Transverse colon (tissue), 4 donors: ENCODE measurements at places on chromosomes 5 and 9. TPM values are rescaled to one million over a fixed set of nuclear protein-coding genes. Genes with fewer than 3 reads are reported as not detected.

- no peaks in the 10 kb centered on the region for H3K27me3 ChIP-seq
- no peaks in the 10 kb centered on the region for H3K36me3 ChIP-seq
- H3K27ac ChIP-seq = no peak overlapping the region
- H3K4me1 ChIP-seq = peaks cover 4% of the 10 kb centered on the region
- DNase-seq = no peak
These were observed 5.5 kb downstream of the RNU6ATAC start for GRCh38 chr9:134158753-134159392.

Gene HAPLN1
- total RNA-seq = 3.1 TPM

Gene MEIKIN
- total RNA-seq = not detected

- H3K4me1 ChIP-seq = peaks cover 71% of the 10 kb centered on the region
- H3K27ac ChIP-seq = peak overlapping the region; percentile 65
- H3K27me3 ChIP-seq = no peaks in the 10 kb centered on the region
- H3K4me3 ChIP-seq = no peak overlapping the region
- DNase-seq = no peak
- H3K36me3 ChIP-seq = no peaks in the 10 kb centered on the region
These were observed 45.2 kb downstream of the CYSTM1 start for GRCh38 chr5:140220032-140220697.

Gene VCAN
- 12.1 TPM for total RNA-seq

GRCh38 chr5:15168358-15168757 is 296.8 kb upstream of the ANKH start:
- H3K27ac ChIP-seq = no peak overlapping the region
- DNase-seq = no peak
- H3K27me3 ChIP-seq = no peaks in the 10 kb centered on the region
- H3K4me3 ChIP-seq = no peak overlapping the region
- no peaks in the 10 kb centered on the region for H3K4me1 ChIP-seq

Gene CXCL14
- 31.0 TPM for total RNA-seq

Gene SH2D3C
- total RNA-seq = 10.1 TPM

DNA sequence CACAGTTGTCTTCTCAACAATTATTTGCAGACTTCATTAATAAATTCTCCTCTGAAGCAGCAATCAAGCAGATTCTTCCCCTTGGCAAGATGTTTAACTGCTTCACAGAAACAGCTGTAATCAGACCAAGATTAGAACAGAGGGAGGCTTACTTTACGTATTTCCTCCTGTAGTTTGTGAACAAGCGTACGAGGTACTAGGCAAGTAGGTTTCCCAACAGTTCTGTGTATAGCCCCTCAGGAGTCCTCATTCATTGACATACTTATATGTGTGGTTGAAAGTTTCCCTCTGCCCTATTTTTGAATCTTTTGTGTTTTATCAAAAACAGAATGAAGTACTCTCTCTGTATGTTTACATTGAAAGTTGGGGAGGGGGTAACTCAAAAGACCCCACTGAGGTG is 128.0 kb downstream of the SPATA31D1 start:
- H3K4me1 ChIP-seq = no peaks in the 10 kb centered on the region
- H3K27me3 ChIP-seq = no peaks in the 10 kb centered on the region
- no peak overlapping the region for H3K4me3 ChIP-seq
- no peak overlapping the region for H3K27ac ChIP-seq

DNA sequence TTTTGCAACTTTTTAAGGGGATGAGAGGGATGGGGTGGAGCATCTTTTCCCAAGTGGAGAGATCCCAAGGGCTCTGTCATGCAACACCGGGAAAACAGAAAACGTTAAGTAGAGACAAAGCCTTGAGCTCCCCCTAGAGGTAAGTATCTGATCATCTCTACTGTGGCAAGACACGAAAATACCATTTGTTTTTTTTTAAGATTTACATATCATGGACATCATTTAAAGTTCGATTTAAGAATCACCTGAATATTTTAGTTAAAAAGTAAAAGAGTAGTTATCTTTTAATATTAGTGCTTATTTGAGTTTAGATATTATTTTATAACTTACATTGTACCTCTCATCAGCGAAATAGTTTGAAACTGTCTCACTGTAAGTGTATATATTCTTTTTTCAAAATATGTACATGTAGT is 200.4 kb downstream of the LRRC70 start:
- no peaks in the 10 kb centered on the region for H3K27me3 ChIP-seq
- no peaks in the 10 kb centered on the region for H3K36me3 ChIP-seq
- no peak for DNase-seq
- no peak overlapping the region for H3K4me3 ChIP-seq
- H3K4me1 ChIP-seq = no peaks in the 10 kb centered on the region

DNA sequence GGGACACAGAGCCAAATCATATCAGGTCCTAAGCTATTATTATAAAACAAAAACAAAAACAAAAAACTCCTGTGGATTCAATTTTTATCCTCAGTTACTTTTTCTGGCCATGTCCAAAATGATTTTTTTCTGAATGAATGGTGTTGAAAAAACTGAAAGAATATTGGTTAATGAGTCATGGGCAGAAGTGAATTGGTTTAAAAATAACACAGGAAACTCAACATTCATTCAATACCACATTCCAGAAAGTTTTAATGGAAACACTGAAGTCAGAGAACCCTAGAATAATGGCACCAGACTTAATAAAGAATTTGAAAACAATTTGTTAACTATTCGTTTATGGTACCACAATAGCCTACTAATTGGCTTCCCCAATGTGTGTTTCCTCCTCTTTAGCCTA is 102.4 kb upstream of the CDH9 start:
- no peaks in the 10 kb centered on the region for H3K36me3 ChIP-seq
- DNase-seq = no peak
- no peaks in the 10 kb centered on the region for H3K27me3 ChIP-seq
- no peak overlapping the region for H3K4me3 ChIP-seq
- no peaks in the 10 kb centered on the region for H3K4me1 ChIP-seq
- no peak overlapping the region for H3K27ac ChIP-seq

DNA sequence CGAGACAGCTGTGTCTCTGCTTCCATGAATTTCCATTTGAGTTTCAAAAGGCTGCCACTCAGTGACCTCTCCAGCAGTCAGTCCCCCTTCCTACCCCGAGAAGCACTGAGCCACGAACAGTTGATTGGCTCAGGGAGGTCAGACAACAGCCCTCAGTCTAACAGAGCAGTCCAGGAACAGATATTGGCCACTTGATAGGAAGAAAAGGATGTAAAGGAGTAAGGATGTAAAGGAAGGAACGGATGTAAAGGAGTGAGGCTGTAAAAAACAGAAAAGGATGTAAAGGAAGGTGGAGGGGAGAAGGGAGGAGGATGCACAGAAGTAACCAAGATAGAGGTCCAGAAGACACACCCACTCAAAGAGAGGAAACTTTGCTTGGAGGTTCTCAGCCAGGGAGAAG is 3.2 kb upstream of the NR4A3 start:
- H3K36me3 ChIP-seq = no peaks in the 10 kb centered on the region
- DNase-seq = no peak
- peaks cover 31% of the 10 kb centered on the region for H3K4me1 ChIP-seq
- peak overlapping the region; percentile 79 for H3K4me3 ChIP-seq

Gene SLC6A18
- not detected for total RNA-seq

- H3K27me3 ChIP-seq = no peaks in the 10 kb centered on the region
- H3K27ac ChIP-seq = peak overlapping the region; percentile 92
- no peak for DNase-seq
- H3K4me3 ChIP-seq = peak overlapping the region; percentile 60
- peaks cover 44% of the 10 kb centered on the region for H3K4me1 ChIP-seq
- H3K36me3 ChIP-seq = no peaks in the 10 kb centered on the region
These were observed 9.5 kb downstream of the C9orf50 start for GRCh38 chr9:129611307-129611800.

DNA sequence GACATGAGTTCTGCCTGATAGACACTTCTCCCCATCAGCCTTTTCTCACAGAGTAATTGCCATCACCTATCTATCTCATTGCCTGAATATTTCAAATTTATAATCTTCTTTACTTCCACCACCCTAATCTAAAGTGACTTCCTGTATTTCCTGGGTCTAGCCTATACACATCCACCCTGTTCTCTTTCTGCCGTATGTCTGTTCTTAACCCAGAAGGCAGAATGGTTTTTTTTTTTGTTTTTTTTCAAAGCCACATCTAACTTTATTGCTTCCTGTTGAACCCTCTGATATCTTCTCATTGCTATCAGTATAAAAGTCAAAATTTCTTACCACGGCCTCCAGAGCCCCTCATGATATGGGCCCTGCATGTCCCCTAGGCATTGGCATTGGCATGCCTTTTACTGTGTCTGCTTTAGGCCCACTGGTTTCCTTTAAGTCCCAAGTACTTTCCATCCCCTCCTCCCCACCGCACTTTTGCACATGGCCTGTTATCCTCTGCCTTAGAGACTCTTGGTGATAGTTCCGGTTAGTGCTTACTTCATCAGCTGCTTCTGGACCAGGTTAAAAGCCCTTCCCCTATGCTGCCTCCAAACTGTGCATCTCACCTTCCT is 159.9 kb downstream of the MAN2A1 start:
- H3K36me3 ChIP-seq = peaks cover 38% of the 10 kb centered on the region
- no peaks in the 10 kb centered on the region for H3K27me3 ChIP-seq
- no peak for DNase-seq
- H3K27ac ChIP-seq = no peak overlapping the region
- no peaks in the 10 kb centered on the region for H3K4me1 ChIP-seq

GRCh38 chr5:10434392-10434791 is 7.3 kb upstream of the ROPN1L start:
- H3K27me3 ChIP-seq = no peaks in the 10 kb centered on the region
- H3K36me3 ChIP-seq = no peaks in the 10 kb centered on the region
- no peak overlapping the region for H3K4me3 ChIP-seq

DNA sequence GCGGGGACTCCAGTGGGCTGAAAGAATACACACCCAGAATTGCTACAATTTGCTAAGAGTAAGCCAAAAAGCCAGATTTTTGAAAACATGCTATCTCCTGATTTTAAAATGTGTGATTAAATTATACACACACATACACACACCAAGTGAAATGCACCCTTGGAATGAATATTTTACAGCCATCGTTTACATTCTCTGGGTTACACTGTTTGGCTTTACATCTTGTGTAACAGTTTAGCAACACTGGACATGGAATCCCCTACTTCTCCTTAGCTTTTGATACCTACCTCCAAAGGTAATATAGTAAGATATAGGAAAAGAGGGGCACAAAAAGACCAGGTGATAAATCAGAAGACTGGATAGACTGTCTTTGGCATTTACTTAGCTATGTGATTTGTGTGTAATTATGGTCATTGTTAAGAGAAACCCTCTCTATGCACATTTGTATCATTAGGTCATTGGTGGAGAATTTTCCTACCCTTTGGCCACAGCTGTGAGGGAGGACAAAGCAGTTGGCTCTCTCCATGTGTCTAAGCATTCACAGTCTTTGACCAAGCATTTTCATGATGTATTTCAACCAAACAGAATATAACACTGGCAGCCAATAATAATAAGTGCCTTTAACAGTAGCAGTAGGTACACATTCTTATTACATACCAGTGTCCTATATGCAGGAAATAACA is 7.6 kb downstream of the SVEP1 start:
- DNase-seq = no peak
- peaks cover 8% of the 10 kb centered on the region for H3K27me3 ChIP-seq
- no peaks in the 10 kb centered on the region for H3K36me3 ChIP-seq
- no peak overlapping the region for H3K27ac ChIP-seq
- H3K4me3 ChIP-seq = no peak overlapping the region
- H3K4me1 ChIP-seq = no peaks in the 10 kb centered on the region

Gene SARDH
- 1.1 TPM for total RNA-seq

DNA sequence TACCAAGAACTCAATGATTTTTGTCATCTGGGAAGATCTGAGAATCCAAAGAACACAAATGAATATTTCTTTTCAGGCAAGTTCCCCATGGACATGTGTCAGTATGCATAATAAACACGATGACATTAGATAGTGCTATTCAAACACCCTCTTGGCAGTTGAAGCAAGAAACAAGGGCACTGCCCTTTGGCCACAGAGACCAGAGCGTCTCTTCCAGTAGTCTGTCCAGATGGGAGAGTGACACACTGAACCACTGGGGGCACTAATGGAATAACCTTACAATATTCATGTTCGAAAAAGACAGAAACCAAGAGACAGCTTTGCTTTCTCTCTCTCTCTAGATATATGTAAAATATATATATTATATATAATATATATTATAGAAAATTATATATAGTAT is 301.9 kb downstream of the CTNND2 start:
- H3K4me3 ChIP-seq = no peak overlapping the region
- H3K27ac ChIP-seq = no peak overlapping the region
- no peaks in the 10 kb centered on the region for H3K4me1 ChIP-seq
- no peaks in the 10 kb centered on the region for H3K36me3 ChIP-seq
- no peaks in the 10 kb centered on the region for H3K27me3 ChIP-seq
- no peak for DNase-seq

Gene SHB
- 29.9 TPM for total RNA-seq

- no peaks in the 10 kb centered on the region for H3K36me3 ChIP-seq
- H3K27me3 ChIP-seq = no peaks in the 10 kb centered on the region
- DNase-seq = no peak
- H3K4me1 ChIP-seq = no peaks in the 10 kb centered on the region
These were observed 30.1 kb upstream of the ZBED3 start for GRCh38 chr5:77117161-77117560.

DNA sequence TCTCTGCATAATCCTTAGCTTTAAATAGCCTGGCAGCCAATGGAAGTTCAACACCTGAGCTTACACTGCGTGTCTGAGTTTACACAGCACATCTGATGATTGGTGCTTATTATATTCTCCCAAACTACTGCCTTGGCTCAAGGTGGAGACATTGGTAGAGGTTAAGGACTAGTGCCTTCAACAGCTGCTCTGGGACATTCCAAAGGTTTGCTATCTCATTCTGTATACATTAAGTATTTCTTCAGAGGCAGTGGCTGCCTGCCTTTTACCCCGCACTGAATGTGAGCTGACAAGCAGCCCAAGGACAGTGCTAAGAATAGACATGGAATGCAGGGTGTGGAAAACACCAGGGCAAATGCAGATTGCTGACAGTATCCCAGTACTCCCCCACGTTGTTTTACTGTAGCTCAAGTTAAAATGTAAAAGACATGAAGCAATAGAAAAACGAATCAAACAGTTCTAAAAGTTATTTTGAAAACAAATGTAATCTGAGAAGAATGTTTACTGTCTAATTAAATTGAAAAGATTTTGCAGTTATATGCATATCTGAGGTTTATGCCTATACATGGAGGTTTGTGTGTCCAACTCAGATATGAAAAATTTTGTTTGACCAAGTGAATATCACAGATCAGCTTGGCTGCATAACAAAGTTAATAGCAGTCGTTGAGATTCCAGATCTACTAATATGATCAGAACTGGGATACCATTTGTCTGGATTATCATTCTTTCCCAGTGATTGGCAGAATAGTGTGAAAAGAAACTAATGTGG is 1.8 kb downstream of the HSPB3 start:
- H3K27me3 ChIP-seq = no peaks in the 10 kb centered on the region
- peak overlapping the region; percentile 28 for H3K27ac ChIP-seq
- no peaks in the 10 kb centered on the region for H3K4me1 ChIP-seq
- H3K36me3 ChIP-seq = no peaks in the 10 kb centered on the region
- peak; percentile 10 for DNase-seq
